IMR-90 (cell line): ENCODE measurements at places on chromosomes 6 and 20. TPM values are rescaled to one million over a fixed set of nuclear protein-coding genes. Genes with fewer than 3 reads are reported as not detected.
A peak's percentile ranks its signal among the peaks of the same experiment; 100 is the strongest.

DNA sequence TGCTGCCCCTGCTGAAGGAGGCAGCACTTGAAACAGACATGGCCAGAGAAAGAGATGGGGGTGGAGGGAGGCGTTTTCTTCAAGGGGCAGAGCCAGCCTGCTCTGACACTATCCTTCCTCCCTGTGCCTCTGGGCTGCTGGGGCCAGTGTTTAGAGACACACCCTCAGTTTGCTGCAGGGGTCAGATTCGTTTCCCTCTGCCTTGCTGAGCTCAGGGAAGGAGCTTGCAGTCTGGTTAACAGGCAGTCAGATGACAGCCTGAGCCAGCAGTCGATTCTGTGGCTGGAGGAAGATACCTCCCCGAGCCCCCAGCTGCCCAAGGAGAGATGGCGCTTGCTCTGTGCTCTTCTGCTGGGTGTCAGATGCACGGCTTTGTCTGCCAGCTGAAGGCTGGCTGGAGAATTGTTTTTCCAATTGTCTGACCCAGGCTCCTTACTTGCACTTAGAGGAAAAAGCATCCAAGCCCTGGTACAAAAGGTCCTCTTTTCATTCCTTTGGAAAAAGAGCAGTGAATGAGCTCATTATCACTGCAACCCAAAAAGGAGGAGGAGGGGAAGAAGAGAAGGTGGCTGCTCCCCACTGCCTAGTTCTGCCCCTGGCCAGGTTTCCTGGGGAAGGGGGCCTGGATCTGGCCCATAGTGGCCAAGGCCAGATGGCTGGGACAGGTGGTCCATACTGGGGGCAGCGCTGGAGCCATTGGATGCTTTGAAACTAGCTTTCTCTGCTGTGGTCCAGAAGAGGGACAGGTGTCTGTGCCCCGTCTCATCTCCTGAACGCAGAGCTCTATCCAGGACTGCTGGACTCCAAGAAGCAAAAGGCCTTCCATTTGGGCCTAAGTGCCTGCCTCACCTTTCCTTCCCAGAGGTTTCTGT is 88.2 kb downstream of the TCP11 start:
- no peak overlapping the region for H3K27ac ChIP-seq
- H3K4me3 ChIP-seq = no peak overlapping the region
- DNase-seq = peak; percentile 56
- no peaks in the 10 kb centered on the region for H3K27me3 ChIP-seq

DEF6 gene
- 1.9 and 2.5 TPM in 2 replicates for total RNA-seq

LSM14B gene
- 23.7 and 30.6 TPM in 2 replicates for total RNA-seq

THBS2 gene
- total RNA-seq = 101 and 113 TPM in 2 replicates

DNA sequence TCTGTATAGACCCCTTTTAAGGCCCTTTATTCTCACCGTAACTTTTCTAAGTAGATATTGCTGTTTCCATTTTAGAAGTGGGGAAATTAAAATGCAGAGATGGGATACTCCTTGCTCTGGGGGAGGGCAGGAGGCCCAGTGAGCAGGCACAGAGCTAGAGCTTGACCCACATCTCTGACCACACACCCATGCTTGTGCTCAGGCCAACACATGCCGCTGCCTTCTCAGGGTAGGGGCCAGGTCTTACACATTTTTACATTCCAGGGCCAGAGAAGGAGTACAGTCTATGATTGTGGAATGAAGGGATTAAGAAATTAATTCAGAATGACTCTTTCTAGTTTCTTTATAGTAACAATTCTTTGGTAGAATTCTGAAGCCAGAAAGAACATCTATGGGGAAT is 104.8 kb downstream of the SOBP start:
- no peaks in the 10 kb centered on the region for H3K36me3 ChIP-seq
- no peak overlapping the region for H3K4me3 ChIP-seq
- H3K4me1 ChIP-seq = no peaks in the 10 kb centered on the region
- peak; percentile 10 for DNase-seq
- no peak overlapping the region for H3K27ac ChIP-seq

GRCh38 chr20:40769677-40770285 is 80.7 kb upstream of the MAFB start:
- H3K36me3 ChIP-seq = no peaks in the 10 kb centered on the region
- no peak for DNase-seq
- no peak overlapping the region for H3K4me3 ChIP-seq

- peak overlapping the region; percentile 75; the same call in 1 of the 2 replicates for H3K27ac ChIP-seq
- no peaks in the 10 kb centered on the region for H3K36me3 ChIP-seq
- DNase-seq = peak; percentile 68
- peaks cover 16% of the 10 kb centered on the region for H3K4me1 ChIP-seq
- no peak overlapping the region for H3K4me3 ChIP-seq
These were observed 20.8 kb downstream of the DAAM2 start for GRCh38 chr6:39812853-39813533.
